MV-4-11 (cell line): ENCODE measurements at places on chromosomes 2 and 18.

DNA sequence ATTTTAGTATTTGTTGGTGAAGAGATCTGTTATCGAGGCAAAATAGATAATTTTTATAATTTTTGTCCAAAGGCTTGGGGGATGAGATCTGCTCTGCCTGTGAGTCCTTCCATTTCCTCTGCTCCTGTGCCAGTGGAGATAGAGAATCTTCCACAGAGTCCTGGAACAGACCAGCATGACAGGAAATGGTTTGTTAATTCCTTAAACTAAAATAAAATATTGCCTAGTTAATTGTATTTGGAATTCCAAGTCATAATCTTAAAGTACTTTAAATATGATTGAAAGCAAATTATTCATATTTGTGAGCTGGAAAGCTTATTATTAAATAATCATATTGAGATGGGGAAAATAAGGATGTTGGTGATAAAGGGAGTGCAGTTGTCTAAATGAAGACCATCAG is 87.8 kb downstream of the EPB41L5 start:
- DNase-seq: no peak

DNA sequence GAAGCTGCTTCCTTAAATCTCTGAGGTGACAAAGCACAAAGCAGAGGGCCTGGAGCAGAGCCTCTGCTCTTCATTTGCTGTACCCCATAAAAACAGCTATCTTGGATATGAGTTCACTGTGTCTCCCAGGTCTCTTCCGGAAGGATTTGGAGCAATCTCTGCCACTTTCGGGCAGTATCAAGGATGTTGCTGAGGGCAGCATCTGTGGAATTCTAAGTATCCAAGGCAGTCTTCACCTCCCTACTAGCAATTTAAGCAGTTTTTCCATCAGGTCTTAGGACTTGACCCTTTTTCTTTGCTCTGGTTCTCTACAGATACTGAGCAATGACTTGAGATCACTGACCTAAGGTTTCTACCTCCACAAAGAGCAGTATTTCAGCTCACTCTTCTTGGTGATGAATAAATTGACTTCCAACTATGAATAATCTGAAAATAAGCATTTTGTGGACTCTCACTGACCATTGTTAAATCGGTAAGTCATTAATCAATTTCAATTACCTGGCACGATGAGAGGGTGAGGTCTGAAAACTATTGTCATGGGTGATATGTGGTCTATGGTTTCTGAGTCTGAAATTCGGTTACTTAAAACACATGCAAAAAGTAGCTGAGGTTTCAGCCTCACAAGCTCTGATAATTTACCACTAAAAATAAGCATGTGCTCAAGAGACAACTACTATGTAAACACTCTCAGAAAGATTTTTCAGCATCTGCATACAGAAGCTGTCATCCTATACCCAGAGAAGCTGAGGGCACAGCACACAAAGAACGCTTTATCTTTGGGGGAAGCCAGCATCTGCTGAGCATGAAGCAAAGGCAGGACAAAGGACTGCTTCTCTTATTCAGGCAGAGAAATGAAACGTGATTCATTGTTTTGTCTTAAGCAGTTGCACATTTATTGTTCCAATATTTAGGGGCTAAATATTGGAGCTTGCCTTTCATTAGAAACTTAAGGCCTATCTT is 32.1 kb upstream of the SPATS2L start:
- DNase-seq: no peak

DNA sequence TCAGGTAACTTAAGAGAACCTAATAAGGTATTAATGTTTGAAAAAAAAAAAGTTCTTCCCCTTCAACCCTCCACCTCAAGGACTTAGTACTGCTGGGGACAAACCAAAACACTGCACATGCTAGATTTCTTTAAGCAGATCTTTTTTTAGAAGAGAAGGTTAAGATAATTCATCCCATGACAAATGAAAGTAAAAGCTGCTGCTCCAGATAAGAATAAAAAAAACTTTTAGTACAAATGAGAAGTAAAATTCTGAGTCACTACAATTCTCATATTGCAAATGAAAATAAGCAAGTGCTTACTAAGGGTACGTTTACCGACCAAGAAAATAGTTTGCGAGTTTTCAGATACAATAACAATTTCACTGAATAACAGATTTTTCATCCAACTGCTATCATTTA is 8.9 kb downstream of the STAM2 start:
- peak; percentile 25 for DNase-seq

DNA sequence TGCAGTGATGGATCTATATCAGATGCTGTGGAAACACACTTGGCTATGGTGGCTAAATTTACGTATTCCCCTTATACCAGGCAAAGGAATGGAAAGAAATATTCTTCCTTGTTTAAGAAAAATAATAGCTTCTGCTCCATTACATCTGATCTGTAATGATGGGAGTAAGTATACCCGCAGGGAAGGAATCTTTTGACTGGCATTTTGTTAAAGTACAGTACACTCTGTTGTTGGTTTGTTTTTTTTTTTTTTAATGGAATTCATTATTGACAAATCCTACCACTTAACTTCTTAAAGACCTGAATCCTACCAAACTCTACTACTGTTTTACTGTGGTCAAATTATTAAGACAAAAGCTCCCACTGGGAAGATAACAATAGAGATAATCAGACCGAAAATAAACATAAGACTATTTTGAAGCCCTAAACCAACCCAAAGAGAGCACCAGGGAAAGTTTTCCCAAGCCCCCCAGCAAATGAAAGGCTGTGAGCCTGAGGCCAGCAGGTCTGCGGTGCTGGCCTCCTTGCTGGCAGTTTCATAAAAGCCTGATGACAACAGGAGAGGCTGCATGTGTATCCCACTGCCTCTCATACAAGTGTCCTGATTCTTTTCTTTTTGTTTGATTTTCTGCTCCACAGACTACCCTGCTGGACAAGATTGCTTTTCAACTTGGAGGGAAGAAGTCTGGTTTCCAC is 101.0 kb downstream of the SLC25A12 start:
- no peak for DNase-seq

DNA sequence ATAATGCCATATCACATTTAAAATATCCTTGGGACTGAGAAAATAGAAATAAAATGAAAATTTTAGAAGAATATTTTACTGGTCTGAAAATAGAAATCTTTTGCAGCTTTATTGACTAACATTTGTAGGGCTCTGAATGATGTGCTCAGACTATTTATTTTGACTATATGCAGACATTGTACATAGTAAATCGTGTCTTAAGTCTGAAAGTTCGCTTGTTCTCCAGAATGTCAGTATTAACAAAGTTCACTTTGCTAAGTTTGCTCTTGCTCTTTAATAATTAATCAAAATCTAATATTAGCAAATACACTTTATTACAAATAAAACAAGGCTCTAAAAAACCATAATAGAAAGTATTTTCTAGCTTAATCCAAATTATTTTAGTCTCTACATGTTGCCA is 219.8 kb downstream of the WDR7 start:
- no peak for DNase-seq

DNA sequence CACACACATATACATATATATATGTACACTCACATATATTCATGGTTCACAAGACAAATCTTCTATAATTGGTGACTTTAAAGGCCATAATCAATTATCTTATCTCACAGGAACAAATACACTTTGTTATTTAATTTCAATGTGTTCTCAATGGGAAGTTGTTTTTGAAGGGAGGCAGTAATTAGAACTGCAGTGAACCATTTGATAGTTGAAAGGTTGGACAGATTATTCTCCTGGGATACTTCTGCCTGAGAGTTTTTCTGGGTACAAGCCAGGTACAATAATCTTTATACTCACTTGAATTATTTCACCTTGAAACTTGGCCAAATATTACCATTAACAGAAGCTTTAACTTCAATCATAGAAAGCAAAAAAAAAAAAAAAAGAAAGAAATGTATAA is 546.6 kb upstream of the LRRTM4 start:
- DNase-seq: no peak

- DNase-seq: no peak
Observed at GRCh38 chr2:66171530-66171929, 263.4 kb upstream of the MEIS1 start.

DNA sequence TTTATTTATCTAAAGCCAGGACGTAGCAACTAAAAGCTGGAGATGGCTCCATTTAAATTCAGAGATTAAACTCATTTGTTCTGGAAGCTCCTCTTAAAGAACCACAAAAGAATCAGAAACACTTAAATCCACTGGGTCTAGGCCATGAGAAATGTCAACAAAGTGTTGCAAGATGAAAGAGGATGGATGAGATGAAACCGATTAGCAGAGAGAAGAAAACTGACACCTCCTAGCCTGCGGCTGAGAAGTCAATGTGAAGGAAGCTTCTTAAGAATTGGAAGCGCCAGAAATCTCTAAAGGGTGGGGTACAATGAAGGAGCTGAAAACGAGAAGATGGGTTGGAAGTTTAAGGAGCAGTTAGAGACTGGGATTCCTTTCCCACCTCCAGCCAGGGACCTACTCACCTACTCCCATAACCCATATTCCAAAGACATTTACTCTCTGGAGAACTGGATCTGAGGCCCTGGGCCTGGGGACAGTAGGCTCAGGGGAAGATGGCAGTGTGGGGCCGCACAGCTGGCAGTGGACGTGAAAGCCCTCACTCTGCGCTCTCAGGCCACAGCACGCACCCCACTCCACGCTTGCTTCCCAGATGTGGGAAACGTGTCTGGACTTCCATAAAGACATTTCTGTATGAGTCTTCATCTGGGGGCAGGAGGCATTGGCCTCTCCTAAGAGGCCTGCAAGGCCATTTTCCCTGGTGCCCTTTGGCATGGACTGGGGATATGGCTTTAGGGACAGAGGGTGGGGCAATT is 188.4 kb downstream of the LOXHD1 start:
- no peak for DNase-seq

DNA sequence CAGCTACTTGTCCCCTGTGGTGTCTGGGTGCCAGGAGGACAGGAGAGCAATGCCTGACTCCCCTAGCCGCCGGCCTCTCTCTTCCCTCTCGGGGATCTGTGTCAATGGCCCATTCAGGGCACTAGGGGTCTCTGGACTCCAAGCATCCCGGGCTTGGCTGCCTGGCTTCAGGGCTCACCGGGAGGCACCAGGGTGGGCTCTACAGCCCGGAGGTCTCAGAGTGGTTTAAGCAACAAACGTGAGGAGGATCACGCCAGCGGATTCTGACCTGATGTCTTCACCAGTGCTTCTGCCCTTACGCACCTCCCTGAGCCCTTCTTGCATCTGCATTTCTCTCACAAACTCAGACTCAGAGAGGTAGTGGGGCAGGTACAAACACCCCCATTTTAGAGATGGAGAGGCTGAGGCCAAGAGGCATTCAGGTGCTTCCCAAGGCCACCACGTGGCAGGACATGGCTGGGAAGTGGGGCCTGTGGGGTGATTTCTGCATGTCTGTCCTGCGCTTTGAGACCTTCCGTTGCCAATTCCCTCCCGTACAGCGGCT is 243.0 kb downstream of the CELF4 start:
- DNase-seq: no peak

- no peak for DNase-seq
Observed at GRCh38 chr2:18560797-18561085, 288 bp upstream of the RDH14 start.

GRCh38 chr2:206260188-206261012 is 14.1 kb upstream of the ZDBF2 start:
- DNase-seq: peak; percentile 16

GRCh38 chr18:71209944-71210343 is 921.1 kb downstream of the SOCS6 start:
- DNase-seq: no peak

- no peak for DNase-seq
Observed at GRCh38 chr2:128261245-128262128, 57.2 kb downstream of the HS6ST1 start.

GRCh38 chr18:54279477-54280219 is 10.3 kb downstream of the POLI start:
- DNase-seq: no peak

DNA sequence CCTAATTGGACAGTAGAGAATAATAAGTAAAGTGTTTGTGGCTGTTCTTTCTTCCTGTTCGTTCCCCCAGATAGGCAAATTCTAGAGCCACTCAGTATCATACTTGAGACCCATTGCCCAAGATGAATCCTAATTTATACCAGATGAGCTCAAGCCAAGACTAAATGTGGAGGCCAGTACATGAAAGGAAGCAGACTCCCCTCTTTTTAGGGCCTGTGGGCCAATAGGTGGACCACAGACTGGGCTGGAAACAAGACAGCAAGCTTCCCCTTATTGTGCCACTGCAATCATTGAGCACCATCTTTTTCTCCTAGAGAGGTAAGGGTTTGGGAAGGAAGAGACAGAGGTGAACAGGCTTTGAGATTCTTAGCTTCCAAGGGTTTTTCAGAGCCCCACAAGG is 141.9 kb downstream of the MGAT5 start:
- peak; percentile 65 for DNase-seq
